ENCODE measurements at places on chromosomes 1 and 21.

GRCh38 chr1:25675729-25676476 lies 59.3 kb downstream of the MAN1C1 start:
- no peak for DNase-seq

GRCh38 chr1:197485790-197486189 lies 217.7 kb downstream of the CRB1 start:
- no peak for DNase-seq

GRCh38 chr21:15285556-15285955 lies 220.8 kb upstream of the NRIP1 start:
- DNase-seq, result no peak

GRCh38 chr1:16191916-16192546 lies 20.4 kb downstream of the ARHGEF19 start:
- no peak for DNase-seq

DNA sequence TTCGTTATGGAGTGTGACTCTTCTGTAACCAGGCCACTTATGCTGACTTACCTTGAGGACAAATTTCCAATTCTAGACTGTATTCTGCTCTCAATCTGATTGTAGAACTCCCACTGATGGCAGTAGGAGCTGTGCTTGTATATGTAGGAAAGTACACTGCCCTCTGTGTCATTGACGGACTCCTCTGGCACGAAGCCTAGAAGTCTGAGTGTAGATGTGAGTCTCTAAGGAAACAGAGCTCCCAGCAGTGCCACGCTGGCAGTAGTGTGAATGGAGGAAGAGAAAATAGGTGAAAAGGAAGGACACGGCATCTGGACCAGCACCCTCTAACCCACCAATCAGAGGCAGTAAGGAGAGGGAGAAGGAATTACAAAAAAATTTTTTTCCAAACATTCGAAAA lies 130.4 kb upstream of the ADGRL2 start:
- DNase-seq, result peak; percentile 85

GRCh38 chr1:117436513-117436912 lies 69.3 kb downstream of the MAN1A2 start:
- DNase-seq, result no peak

DNA sequence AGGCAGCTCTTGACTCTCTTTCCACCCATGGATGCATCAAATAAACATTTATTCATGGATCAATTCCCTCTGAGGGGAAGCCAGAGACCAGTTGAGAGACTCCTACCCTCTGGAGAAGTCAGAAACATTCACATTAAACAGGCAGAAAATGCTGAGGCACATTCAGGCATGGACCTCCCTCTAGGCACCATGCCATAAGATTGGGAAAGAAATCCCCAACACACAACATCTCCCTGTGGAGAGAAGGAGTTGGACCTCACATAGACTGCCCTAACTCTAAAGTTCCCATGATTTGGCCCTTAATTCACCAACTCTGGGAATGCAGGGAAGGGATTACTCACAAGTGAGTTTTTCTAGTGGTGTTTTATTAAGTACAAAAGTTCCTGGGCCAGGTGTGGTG lies 415.3 kb upstream of the C1orf87 start:
- no peak for DNase-seq

GRCh38 chr21:16211339-16212303 lies 481.8 kb downstream of the USP25 start:
- DNase-seq, result peak; percentile 7

DNA sequence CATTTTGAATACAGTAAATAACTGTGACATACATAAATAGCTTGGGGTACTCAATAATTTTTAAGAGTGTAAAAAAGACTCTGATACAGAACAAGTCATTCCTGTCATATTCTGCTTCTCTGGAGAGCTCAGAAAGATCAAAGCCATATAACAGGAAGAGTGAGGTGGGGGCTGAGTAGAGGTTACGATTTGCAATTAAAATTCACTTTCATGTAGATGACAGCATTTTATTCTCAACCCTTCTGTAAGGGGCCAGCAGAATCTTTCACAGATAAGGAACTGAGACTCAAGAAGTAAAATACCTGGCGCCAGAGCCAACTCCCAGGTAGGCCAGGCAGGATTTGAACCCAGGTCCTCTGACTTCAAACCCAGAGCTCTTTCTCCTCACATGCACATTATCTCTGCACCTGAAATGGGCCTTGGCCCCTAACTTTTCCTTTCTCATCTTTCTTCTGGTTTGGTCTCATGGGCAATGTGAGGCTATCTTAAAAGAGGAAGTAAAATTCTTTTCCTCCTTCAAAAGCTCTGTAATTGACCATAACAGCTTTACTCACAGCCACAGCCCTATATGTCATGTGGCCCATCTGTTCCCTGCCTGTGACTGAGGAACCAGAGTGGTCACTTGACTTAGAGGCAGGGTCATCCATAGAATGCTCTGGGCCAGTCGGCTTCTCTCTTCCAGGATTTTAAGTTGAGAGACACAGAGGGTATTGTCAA lies 80.9 kb upstream of the SYT6 start:
- no peak for DNase-seq

- DNase-seq, result no peak
Observed at GRCh38 chr21:26106562-26106961, 64.0 kb downstream of the APP start.

- DNase-seq, result no peak
Observed at GRCh38 chr1:176617881-176618280, 154.9 kb downstream of the PAPPA2 start.

GRCh38 chr1:107477233-107477632 lies 336.4 kb downstream of the NTNG1 start:
- no peak for DNase-seq

- DNase-seq, result no peak
Observed at GRCh38 chr21:26782331-26782730, 62.9 kb downstream of the ADAMTS1 start.

DNA sequence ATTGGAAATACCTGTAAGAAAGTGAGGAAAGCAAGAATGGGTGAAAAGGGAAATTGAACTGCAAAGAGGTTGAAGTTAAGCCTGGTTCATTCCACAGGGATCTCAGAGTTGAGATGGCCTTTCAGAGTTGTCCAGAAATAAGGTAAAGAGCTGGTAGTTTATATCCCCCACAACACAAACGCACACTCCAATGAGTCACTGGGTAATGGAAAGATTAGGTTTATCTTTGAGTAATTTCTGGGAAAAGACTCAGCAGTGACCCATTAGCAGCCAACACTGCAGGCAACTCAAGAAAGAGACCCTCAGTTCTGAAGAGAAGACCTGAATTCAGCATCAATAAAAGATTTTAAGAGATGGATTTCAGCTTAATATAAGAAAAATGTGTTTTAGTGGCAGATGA lies 485.5 kb downstream of the PTPRC start:
- DNase-seq, result peak; percentile 11

DNA sequence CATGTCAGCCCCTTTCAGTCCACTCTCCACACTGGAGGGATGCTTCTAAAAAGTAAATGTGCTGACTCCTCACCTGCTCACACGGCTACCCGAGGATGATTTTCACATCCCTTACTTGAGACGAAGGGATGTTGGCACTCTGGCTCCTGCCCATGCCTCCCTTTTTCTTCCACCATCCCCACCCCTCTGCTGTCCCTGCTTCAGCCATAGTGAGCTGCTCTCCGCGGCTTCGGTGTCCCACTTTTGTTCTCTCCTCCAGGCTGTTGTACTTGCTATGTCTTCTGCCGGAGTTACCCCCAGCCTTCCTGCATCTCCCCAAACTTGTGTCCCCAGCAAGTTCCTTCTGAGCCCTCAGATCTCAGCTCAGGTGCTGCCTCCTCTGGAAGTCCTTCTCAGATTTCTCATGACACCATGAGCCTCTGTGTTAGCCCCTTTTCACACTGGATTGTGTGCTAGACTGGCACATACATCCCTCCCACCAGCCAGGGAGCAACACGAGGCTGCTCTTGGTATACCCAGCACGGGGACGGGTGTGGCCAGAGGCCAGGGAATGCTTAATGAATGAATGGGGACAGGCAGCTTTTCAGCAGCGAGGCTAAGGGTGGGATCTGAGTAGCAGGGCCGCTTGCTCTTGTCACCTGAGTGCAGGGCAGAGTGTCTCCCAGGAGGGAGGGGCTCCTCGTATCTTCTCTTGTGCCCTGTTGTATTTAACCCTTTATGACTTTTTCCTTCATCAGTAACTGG lies 1.3 kb downstream of the ACOT11 start:
- no peak for DNase-seq

DNA sequence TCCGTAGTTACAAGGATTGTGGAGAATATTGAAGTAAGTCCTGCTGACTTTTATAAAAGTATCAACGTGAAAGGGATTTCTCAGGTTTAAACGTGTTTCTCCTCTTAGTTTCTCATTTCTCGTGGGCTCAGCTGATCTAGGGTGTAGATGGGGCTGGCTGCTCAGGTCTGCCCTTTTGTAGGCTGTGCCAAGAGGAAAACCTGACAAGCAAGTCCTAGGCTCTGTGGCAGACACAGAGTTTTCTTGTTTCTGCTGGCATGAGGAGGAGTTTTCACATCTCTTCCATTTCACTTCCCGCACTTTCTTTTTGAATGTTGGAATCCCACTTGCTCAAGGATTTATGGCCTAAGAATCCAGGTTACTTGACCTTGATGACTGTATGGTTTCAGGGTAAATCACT lies 14.8 kb downstream of the VPS13D start:
- DNase-seq, result no peak

GRCh38 chr21:46610018-46610701 lies 5.3 kb upstream of the S100B start:
- DNase-seq, result no peak

DNA sequence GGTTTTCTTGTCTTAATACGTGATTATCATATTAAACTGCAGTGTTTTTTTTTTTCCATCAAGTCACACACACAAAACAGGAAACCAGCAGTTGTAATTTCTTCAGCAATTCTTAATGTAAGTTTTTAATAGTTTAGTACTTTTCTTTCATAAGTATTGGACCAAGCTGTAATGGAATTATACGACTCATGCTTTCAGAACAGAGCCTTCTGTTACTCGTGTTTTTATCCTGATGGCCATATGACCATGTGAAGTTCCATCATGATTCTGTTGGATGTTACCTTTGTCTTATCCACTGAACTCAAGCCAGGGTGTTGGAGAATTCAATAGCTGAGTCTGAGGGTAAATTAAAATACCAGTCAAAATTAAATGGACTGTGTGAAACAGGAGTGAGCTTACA lies 72.0 kb upstream of the S1PR1 start:
- DNase-seq, result no peak

DNA sequence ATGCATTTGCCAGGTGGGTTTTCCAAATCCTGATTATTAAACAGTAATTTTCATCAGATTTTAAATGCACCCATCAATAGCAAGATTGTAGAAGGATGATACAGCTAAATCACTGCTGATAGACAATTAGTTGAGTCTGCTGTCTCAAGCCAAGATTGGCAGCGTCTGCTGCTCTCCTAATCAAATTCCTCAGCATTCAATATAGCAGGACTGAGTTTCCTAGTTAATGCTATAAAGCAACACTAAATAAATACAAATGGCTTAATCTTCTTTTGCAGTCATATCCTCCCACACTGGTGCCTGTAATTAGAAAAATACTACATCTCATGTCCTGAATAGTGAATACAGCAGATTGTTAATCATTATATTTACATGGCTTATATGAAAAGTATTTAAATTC lies 1028.8 kb downstream of the ADGRL2 start:
- DNase-seq, result no peak

DNA sequence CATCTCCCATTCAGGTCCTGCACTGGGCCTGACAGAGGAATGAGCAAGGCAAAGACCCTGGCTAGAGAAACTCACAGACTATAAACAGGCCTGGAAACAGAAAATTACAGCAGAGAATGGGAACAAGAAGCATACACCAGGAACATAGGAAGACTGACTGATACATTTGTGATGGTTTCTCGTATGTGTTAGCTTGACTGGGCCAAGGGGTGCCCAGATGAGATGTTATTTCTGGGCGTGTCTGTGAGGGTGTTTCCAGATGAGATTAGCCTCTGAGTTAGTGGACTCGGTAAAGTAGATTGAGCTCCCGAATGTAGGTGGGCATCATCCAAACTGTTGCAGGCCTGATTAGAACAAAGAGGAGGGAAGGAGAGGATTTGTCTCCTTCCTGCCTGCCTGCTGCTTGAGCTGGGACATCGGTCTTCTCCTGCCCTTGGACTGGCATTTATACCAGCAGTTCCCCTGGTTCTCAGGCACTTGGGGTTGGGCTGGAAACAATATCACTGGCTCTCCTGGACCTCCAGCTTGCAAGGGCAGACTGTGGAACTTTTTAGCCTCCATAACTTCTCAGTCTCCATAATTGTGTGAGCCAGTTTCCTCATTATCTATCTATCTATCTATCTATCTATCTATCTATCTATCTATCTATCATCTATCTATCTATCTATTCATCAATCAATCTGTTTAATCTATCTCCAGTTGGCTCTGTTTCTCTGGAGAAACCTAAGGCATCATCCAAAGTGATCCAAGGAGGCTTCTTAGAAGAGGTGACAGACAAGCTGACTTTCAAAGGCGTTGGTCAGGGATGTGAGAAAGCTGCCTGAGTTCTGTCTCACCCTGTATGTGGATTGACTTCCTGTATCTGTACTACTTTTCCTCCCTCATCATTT lies 9.7 kb upstream of the FOXO6 start:
- DNase-seq, result no peak

GRCh38 chr1:182283746-182284544 lies 107.6 kb downstream of the GLUL start:
- no peak for DNase-seq

- DNase-seq, result no peak
Observed at GRCh38 chr1:156898161-156898566, 4.6 kb downstream of the PEAR1 start.

GRCh38 chr1:90510143-90510542 lies 207.0 kb downstream of the BARHL2 start:
- DNase-seq, result no peak

DNA sequence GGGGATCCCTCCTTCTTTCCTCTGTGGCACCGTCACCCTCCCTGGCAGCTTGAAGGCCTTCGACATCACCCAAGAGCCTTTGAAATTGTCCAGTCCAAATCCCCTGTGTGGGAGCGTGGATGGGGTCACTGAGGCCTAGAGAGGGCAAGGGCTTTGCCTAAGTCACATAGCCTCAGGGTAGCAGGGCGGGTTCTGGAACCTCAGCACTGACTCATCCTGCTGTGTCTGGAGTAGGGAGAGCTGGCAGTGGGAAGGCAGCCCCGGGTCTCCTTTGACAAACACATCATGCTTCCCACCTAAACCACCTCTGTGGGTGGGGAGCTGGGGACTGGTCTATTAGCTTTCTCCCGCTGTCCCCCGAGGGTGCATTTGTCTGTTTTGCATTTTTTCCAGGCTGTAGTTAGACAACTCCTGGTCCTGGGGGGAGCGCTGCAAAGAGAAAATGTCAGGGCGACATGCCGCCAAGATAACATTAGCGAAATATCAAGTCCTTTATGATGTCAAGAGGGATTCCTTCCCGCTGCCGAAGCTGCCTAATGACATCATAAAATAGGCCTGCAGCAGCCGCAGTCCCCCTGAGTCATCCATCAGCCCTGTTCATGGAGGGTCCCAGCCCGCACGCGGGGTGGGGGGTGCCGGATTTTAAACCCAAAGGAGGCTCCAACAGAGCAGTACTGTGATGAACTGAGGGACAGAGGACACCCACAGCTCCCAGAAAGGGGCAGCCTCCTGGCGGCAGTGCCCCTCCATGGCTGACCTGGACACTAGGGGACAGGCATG lies 77.0 kb upstream of the POU3F1 start:
- peak; percentile 10 for DNase-seq

All from HFFc6 (cell line).